Suppressor macrophage treated with lipopolysaccharide for 4 hours (primary cell): ENCODE measurements at places on chromosomes 2 and 18.
A peak's percentile ranks its signal among the peaks of the same experiment; 100 is the strongest.

GRCh38 chr2:176280156-176280555 is 10.9 kb downstream of the MTX2 start:
- no peak for DNase-seq

DNA sequence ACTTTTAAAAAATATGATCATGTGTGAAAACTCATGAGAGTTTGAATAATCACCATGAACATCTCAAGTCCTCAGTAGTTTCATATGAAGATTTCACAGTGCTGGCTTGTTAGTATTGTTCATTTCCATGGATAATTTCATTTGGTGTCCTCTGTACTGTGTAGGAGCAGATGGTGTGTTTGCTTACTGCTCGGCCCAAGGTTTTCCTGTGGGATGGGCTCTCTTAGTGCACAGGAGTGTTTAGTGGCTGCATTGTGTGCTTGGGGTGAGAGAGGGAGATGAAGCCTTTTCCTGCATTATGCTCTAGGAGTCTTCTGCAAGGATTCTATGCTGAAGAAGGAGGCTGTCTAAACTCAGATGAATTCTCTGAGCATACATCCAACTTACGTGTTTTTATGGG is 270.6 kb downstream of the SOCS6 start:
- DNase-seq = no peak

GRCh38 chr2:174337337-174338146 is 2.8 kb downstream of the SP9 start:
- DNase-seq = peak; percentile 51

DNA sequence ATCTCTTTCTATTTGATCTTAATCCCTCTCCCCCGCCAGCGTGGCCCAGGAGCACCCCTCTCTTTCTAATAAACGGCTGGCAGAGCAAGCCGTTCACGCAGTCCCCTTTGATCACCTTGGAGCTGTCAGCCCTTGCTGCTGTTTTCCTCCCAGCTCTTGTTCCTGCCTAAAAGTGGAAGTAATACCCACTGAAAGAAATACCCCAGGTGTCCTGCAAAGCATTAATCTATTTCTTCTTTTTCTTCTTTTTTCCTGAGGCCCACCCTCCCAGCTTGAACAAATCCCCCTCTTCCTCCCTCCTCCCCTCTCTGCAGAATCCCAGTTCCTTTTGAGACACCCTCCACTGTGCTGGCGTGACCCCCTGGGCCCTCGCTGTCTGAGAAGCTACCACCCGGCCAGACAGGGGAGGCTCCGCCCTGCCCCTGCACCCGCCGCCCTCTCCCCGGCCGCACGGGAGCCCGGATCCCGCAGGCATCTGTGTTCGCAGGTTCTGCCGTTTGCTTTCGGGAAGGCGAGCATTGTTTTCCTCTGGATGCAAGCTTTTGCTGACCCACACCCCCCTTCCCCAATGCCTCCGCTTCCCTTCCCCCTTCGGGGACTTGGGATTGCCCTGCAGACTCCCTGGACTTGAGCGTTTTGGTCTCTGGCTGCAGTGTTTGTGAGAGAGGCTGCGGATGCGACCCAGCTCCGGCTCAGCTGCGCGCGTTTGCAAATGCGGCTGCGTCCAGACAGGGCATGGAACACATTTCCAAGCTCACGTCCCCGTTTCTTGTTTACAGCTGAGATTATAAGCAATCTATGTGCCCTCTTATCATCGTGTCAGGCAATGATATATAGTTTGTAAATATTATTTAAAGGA is 631.5 kb downstream of the NYAP2 start:
- peak; percentile 37 for DNase-seq

DNA sequence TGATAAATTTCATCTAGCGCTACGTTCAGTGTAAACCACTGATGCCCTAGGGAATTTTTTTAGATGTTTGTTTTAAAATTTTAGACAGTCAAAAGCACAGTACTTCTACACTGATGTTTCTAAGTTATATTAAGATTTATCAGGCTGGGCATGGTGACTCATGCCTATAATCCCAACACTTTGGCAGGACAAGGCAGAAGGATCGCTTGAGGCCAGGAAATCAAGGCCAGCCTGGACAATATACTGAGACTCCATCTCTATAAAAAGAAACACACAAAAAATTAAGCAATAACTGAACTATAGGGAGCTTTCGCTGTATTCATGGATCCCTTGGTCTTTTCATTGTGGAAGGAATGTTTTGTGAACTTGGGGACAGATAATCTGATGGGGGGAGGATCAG is 50.6 kb upstream of the MAPRE2 start:
- no peak for DNase-seq

- DNase-seq = no peak
Observed at GRCh38 chr2:148252646-148253045, 231.8 kb downstream of the MBD5 start.

DNA sequence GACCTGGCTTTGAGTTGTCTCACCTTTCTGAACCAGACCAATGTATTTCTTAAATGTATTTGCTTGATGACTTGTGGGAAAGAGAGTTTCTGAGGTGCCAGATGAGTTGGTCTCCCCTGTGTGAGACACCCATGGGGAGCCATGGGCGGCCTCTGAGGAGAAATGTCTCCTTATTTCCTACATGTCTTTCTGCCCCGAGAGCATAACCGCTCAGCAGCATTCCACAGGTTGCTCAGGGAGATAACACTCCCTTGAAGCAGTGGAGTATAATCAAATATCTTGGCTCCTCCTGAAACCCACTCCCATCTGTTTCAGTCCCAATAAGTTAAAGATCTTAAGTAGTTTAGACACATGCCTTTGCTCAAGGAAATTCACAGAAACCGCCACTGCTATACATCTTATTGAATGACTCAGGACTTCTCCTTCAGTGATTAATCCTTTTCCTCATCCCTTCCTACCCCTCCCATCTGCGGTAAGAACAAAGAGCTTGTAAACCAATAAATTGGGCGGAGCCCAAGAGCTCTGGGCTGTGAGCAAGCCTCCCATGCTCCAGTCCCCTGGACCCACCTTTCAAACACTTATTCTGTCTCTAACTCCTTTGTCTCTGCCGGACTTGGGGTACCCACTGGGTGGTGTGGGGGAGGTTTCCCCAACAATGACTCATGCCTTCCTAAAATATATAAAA is 285.5 kb upstream of the LRRTM4 start:
- no peak for DNase-seq

DNA sequence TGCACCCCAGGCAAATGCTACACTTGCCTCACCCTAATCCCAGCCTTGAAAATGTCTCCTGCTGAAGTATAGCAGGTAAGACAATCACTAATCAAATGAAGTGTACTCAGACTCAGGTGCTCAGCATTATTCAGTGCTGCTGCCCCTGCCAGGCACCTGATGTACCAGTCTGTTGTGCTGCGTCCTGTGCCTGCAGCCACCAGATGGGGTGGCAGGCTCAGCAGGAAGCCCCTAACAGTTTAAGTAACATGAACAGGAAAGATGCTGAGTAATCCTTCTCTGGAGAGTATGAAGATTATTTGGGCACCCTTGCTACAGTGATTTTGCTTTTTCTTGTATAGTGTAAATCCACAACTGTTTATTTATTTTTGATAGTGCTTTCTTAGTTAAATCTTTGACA is 69.1 kb downstream of the TACR1 start:
- no peak for DNase-seq

GRCh38 chr18:23056315-23056714 is 79.0 kb upstream of the CABLES1 start:
- DNase-seq = no peak

DNA sequence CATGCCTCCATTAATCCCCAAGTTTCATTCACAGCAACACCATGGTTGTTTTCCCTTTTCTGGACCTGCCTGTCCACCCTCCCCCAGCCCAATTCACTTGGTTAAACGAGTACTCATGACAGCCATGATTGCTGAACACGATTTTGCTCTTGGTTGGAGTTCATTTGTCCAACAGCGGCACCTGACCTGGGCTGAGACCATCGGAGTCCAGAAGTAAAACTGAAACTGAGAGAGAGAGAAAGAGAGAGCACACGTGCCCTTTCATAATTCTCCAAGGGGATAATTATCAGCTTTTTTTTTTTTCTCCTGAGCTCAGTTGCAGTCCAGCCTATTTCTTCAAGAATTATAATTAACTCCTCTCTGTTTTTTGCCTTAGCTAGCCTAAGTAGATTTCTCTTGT is 13.7 kb upstream of the KIF5C start:
- no peak for DNase-seq

DNA sequence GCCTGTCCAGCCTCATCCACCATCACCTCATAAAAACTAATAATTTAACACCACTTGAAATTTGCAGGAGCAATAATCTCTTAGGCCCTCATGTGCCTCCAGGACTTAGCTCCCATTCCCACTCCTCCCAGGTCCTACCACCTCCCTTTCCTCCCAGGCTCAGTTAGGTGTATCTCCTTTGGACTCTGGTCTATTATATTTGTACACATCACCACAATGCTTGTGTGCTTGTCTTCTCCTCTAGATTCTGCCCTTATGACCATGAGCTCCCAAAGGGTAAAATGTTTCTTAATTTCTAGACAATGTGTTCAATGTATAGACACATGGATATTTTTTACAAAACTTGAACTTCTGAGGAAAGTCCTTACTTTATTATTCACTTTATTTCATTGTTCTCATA is 182.0 kb upstream of the ZC3H15 start:
- no peak for DNase-seq

DNA sequence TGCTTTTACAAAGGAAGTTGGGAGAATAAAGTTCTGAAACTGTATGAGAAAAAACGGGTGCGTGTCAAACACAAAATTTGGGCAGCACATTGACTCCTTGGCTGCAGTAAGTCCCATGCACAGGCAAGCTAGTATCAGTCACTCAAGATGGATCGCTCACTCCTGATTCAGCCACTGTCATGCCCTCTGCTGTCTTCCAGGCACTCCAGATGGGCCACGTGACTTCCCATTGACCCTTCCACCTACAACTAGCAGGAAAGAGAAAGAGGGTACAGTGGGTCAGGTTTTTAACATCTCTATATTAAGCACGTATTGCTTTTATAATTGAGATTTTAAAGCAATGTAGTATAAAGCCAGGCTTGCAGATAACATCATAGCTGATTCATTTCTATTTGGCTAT is 8.6 kb downstream of the ARHGEF33 start:
- DNase-seq = no peak

GRCh38 chr2:224110811-224111210 is 71.7 kb upstream of the SERPINE2 start:
- no peak for DNase-seq

- no peak for DNase-seq
Observed at GRCh38 chr2:140257692-140258300, 1477.6 kb upstream of the NXPH2 start.

- DNase-seq = no peak
Observed at GRCh38 chr2:165192729-165193128, 11.1 kb downstream of the SCN3A start.

- DNase-seq = no peak
Observed at GRCh38 chr2:30686669-30687068, 120.6 kb downstream of the CAPN13 start.

DNA sequence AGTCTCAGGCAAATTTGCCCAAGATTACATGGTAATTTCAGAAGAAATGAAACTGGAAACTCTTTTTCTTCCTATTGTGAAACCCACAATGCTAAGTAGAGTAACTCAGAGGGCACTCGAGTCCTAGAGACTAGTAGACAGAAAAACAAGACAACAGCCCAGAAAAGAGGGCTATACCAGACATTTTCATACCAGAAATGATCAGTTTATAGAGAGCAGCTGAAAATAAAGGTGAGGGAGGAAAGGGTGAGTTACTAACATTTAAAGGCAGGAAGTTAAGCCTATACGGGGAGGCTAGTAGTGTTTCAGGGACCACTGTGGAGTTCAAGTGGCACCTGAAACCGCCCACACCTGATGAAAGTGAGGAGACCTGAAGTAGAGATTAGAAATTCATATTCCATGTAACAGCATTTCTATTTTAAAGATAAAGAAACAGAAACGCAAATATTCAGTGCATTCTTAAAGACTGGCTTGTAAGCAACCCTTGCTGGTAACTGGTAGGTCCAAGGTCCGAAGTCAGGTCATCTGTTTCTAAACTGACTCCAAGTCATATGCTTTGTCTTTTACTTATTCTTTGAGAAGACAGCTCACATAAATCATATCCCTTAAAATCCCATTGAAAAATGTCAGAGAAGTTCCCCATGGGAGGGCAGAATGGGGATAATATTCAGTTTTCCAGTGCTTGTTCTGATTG is 145.1 kb upstream of the ITGB6 start:
- peak; percentile 85 for DNase-seq

DNA sequence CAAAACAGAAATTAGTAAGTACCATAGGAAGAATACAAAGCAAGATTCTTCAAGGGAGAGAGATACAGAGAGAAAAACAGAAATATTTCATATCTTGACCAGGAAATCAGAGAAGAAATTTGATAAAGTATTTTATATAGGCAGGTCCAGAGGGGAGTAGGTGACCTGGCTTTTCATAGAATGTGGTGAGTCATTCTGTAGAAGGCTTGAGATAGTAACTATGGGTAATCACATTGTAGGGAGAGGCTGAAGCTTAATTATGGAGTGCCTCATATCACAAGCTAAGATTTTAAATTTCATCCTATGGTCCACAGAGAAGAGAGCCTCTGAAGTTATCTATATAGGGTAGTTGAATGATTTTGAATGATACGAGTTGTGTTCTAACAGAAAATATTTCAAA is 195.0 kb upstream of the CYRIA start:
- DNase-seq = no peak

- no peak for DNase-seq
Observed at GRCh38 chr2:227036527-227036926, 127.5 kb downstream of the COL4A4 start.

DNA sequence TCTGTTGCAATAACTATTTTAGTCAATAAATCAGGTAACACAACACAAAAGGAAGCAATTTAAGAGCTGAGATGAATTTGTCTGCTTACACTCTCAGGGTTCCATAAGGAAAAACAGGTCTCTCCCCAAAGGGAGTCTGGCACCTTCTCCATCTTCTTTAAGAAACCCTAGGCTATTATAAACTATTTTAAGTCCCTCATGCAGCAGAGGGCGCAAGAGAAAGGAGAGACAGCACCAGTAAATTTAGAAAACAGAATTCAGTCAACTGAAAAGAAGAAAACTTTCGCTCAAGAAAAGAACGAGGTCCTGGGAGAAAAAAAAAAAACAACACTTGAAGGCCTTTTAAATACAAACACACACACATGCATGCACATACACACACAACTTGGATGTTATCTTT is 19.1 kb downstream of the SULT1C4 start:
- DNase-seq = no peak

DNA sequence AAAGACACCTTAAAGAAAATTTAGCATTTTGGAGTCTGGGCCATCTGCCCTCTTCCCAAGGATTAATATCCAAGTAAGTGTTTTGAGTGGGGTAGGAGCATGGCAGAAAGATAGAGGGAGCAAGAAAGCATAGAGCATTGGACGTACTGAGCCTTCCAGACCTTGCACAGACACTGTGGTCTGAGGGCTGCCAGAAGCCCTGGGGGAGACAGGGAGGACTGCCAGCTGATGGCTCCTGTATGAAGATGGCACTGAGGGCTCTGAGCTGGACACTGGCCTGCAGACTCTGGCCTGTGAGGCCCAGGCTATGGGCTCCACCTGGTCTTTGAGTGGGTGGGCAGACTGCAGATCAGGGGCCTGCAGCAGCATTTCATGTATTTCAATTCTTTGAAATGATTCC is 2.9 kb upstream of the PKDCC start:
- no peak for DNase-seq

GRCh38 chr2:68456198-68456597 is 10.9 kb downstream of the FBXO48 start:
- DNase-seq = no peak

GRCh38 chr18:48455555-48456478 is 46.6 kb upstream of the ZBTB7C start:
- peak; percentile 27 for DNase-seq

GRCh38 chr2:143955401-143956065 is 564.4 kb downstream of the ZEB2 start:
- DNase-seq = no peak
